ENCODE measurements at places on chromosomes 2 and 18.
A peak's percentile ranks its signal among the peaks of the same experiment; 100 is the strongest.

DNA sequence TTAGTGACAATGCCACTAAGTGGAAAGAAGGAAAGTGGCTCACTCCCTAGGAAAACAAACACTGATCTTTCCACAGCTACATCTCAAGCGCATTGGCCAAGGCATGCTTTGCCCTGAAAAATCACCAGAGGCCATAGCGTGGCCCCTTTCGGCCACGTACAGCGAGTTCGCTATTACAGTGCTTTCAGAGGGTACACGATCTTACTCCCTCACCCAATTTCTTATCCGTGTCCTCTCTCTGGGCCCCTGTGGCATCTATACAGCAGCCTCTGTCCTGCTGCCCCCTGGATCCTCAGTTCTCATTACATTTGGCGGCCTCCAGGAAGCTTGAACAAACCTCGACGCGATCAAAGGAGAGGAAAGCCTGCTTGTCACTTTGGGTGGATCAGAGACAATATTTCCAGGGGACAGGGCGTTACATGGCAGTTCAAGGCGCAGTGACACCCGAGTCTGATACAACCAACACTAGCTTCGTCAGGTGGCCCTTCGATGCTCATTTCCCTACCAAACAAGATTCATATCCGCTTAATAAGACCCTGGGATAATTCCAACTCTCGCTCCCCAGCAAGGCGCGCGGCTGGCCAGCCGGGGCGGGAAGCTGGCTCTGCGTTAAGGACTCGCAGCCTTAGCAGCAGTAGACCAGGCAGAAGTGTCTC is 941 bp downstream of the SKOR2 start:
- no peak for ATAC-seq

GRCh38 chr2:71048096-71048495 is 20.4 kb upstream of the NAGK start:
- ATAC-seq: no peak

- no peak for ATAC-seq
Measured at GRCh38 chr2:146147448-146148012, 1627.6 kb upstream of the ZEB2 start.

GRCh38 chr2:150142561-150142960 is 344.9 kb downstream of the RND3 start:
- ATAC-seq: no peak

GRCh38 chr2:109527079-109527478 is 86.7 kb downstream of the SEPTIN10 start:
- no peak for ATAC-seq

GRCh38 chr2:42296226-42296625 is 64.8 kb downstream of the COX7A2L start:
- peak; percentile 93 for ATAC-seq

GRCh38 chr2:187407407-187408084 is 40.5 kb downstream of the CALCRL start:
- ATAC-seq: no peak

DNA sequence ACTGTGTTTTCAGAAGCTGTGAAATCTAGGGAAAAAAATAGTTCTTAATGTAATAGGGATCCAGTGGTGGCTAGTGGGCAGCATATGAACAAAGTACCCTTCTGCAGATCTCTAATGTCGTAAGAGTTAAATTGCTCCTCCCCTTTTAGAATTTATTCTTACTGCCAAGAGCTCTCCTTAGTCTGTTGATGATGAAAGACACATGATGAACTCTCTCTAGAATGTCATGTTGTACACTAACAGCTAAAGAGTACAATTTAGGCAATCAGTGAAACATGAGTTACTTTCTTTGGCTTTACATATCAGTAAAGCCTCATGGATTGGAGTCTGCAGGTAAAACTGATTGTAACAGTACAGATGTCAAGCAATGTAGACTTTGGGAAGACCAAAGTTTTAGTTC is 84.2 kb downstream of the SLC39A10 start:
- ATAC-seq: no peak

DNA sequence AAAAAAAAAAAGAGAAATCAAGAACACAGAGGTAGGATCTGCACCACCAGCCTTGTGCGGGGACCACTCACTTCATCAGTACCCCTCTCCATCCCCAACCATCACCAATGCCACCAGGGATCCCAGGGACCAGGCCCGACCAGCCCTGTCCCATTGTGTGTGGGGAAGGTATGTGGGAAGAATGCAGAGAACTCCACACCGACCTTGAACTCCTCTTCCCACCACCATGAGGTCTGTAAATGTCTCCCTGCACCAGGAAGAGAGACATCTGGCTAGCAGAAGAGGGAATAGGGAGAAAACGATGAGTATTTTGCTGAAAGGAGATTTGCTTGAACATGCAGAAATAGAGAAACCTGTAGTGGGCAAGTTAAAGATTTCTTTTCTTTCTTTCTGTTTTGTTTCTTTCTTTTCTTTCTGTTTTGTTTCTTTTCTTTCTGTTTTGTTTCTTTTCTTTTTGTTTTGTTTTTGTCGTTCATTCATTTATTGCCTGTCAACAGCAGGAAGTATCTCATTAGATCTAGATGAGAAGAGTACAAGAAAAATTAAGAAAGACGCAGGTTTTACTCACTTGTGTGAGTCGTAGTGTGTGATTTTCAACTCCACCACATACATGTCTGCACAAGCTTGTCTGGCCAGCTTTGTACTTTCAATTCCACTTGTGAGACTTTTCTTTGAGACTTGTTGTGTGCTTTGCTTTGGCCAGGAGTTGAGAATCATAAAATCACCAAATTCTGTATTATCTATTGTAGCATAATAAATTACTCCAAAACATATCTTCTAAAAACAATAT is 179.8 kb upstream of the HAAO start:
- ATAC-seq: no peak

GRCh38 chr2:227853204-227853629 is 18.2 kb upstream of the DAW1 start:
- no peak for ATAC-seq

DNA sequence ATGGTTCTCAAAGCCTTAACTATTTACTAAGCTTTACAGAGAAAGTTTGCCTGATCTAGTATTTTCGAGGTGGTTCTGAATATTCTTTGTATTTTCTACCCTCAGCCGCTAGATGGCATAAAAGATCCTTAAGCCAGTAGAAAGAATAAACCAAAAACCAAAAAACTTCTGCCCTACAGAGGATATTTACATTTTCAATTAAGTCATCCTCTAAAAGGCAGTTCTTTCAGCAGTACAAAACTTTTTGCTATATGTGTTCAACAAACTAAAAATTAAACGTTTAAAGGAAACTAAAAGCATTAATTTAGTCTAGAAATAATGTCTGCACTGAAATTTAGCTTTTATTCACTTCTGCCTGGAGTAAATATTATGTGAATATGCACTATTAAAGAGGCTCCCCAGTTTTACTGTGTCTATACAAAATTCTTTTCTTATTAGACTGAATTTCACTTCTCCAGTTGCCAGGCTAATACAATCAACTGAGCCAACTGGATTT is 297.5 kb downstream of the PIEZO2 start:
- no peak for ATAC-seq

GRCh38 chr2:3470166-3470651 is 49.1 kb downstream of the ADI1 start:
- no peak for ATAC-seq

GRCh38 chr2:226095058-226095457 is 695.5 kb downstream of the NYAP2 start:
- no peak for ATAC-seq

DNA sequence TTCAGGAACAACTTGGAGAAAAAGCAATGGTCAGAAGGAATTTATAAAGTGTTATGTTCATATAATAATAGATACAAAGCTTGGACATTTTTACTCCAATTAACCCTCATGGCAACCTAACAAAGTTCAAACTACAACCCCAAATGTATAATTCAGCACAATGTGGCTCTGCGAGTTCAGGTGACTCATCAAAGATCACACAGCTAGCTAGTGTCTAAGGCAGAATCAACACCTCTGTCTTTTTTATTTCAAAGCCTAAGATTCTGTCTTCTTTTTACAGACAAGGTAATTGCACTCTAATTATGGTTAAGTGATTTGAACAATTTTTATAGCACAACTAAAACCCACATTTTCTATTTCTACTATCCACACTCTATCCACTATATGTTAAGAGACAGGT is 90.5 kb downstream of the CHST9 start:
- ATAC-seq: no peak

DNA sequence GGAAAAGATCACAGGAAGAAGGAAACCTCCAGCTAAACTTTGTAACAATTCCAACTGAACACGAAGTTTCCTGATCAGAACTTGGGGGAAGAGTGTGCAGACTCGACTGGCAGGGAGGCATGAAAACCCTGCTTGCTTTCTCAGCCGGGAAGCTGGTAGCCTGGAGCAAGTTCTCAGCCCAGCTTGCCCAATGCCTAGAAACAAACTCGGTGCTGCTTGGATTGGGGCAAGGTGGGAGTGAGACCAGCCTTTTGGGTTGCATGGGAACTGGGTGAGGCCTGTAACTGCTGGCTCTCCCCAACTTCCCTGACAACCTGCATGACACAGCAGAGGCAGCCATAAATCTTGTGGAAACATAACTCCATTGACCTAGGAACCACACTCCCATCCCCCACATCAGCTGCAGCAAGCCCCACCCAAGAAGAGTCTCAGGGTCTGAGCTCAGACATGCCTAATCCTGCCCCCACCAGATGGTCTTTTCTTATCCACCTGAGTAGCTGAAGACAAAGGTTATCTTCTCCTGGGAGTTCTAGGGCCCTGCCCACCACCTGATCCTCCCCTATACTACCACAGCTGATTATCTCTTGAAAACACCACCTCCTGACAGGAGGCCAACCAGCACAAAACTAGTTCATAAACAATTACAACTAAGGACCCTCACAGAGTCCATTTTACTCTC is 1859.7 kb upstream of the CELF4 start:
- no peak for ATAC-seq

- no peak for ATAC-seq
Measured at GRCh38 chr18:62576845-62577512, 54.2 kb downstream of the ZCCHC2 start.

DNA sequence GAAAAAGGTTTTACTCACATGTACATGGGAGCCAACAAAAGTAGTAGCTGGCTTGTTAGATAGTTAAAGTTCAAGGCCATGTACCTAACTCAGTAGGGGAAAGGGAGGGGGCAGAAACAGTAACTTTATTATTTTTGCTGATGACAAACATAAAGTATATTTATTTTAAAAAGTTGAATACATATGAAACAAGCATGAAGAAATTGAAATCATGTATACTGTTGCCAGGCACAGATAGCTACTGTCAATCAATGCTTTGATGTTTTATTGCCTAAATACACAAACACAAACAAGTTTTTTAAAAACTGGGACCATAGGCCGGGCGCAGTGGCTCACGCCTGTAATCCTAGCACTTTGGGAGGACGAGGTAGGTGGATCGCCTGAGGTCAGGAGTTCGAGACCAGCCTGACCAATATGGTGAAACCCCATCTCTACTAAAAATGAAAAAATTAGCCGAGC is 7.6 kb upstream of the PSD4 start:
- no peak for ATAC-seq

- no peak for ATAC-seq
Measured at GRCh38 chr2:219350710-219351221, 18.2 kb upstream of the RESP18 start.

GRCh38 chr2:213233438-213234330 is 50.6 kb upstream of the SPAG16 start:
- no peak for ATAC-seq

- ATAC-seq: no peak
Measured at GRCh38 chr18:46641917-46642316, 15.1 kb downstream of the LOXHD1 start.

- ATAC-seq: no peak
Measured at GRCh38 chr2:11705711-11706110, 35.7 kb upstream of the NTSR2 start.

- peak; percentile 16 for ATAC-seq
Measured at GRCh38 chr18:42437646-42438045, 482.6 kb downstream of the PIK3C3 start.

DNA sequence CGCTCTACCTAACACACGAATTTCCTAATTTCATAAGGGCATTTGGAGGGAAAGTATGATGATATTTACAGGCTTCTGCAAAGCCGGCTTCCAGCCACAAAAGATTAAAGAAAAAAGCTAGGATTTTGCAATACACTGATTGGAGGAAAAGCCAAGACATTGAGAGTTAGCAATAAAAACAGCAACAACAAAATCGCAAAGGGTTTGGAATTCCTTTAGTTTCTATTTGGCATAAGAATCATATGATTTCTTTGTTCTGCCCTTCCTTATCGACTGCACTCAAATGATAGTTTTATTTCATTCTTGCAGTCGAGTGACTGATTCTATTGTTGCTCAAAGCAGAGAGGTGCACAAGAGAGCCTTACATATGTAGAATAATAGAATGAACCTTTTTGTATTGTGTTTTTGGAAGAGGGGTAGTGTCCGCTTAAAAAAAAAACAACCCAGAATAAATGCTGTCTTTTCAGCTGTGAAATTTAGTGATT is 3.9 kb upstream of the ZNF532 start:
- no peak for ATAC-seq

GRCh38 chr2:128536925-128537620 is 218.4 kb upstream of the HS6ST1 start:
- ATAC-seq: no peak

- ATAC-seq: no peak
Measured at GRCh38 chr18:71471963-71472725, 1072.0 kb downstream of the CBLN2 start.

- no peak for ATAC-seq
Measured at GRCh38 chr18:42069036-42069435, 114.0 kb downstream of the PIK3C3 start.

DNA sequence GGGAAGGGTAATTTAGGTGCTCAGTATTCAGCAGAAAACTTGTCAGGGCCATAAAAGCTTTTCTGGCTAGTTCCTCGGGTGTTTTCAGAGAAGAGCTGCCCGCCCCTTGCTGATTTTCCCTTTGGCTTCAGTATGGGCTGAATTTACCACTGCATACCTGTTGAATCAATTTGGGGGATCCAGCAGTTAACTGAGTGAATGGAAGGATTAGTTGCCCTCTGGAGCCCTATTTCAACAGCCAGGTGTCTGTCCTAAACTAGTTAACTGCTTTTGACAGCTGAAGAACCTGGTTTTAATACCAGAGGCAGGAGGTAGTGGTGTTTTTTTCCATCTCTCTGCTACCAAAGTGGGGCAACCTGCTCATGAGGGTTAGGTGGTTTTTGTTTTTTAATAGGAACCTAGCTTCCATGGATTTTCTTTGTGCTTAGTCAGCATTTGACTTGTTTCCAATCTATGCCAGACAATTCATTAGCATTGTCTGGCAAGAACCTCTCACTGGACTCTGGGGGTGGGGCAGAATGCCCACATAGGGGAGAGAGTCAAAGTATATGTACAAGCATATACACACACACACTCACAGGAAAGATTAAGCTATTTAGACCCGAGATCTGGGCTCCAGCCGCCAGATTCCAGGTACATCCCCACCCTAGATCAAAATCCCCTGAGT is 166.5 kb upstream of the SIX3 start:
- no peak for ATAC-seq

GRCh38 chr18:12597760-12598159 is 60.1 kb downstream of the SPIRE1 start:
- no peak for ATAC-seq

GRCh38 chr2:233974530-233975071 is 57.4 kb downstream of the TRPM8 start:
- no peak for ATAC-seq

Data from stimulated activated memory B cell treated with anti-CD40 and anti-IgM and Interleukin-4, amounts not matched to agents 10 μg/mL and 1 μg/mL and 100 μg/mL, for 72 hours (primary cell).